Activated CD8-positive, alpha-beta memory T cell treated with anti-CD3 and anti-CD28 coated beads, Interleukin-2, amount 50 U/mL, for 4 hours (primary cell): ENCODE measurements at places on chromosomes 3 and 15.

DNA sequence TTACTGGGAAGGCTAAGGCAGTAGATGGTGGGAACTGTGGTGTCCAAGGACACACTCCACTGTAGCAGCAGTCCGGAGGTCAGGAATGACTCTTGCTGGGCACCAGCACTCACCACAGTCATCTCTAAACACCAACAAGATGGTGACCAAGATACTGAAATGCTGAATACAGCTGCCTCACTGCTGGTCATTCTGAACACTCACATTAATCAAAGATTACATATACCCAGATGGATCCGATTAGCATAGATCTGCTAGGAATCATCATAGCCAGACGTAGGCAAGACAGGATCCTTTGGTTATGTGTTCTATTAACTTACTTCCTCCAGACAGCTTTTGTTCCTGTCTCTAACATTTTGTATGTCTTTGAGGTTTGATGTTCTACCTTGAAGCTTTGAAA lies 134.9 kb upstream of the BFSP2 start:
- no peak for DNase-seq

DNA sequence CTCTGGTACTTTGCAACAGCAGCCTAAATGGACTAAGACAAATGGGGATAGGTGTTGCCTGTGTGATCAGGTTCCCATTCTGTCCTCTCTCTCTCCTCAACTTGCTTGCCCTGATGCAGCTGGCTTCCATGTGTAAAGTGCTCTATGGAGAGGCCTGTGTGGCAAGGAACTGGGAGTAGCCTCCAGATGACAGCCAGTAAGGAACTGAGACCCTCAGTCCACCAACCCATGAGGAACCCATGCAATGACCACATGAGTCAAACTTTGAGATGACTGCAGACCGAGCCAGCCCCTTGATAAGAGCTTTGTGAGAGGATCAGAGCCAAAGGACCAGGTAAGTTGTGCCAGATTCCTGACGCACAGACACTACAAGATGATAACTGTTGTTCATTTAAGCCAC lies 74.6 kb upstream of the ADPGK start:
- DNase-seq: no peak

GRCh38 chr3:16686679-16687078 lies 81.5 kb upstream of the DAZL start:
- no peak for DNase-seq

GRCh38 chr15:30990036-30990435 lies 1.4 kb downstream of the MTMR10 start:
- DNase-seq: no peak

DNA sequence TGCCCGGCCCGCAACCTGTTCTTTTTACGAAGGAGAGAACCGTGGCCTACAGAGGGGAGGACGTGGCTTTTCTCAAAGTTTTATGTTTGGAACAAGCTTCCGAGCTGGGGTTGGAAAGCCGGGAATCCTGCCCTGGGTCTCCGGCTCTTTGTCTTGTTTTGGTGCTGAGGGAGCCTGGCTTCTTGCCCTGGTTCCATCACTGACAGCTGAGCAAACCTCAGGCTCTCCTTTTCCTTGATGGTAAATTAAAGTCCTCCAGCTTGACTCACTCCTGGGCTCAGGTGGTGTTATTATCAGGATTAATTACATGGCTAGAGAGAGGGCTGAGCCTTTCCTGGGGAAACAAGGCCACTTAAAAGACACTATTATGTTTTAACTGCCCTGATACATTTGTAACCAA lies 289.5 kb upstream of the RGMA start:
- DNase-seq: no peak

DNA sequence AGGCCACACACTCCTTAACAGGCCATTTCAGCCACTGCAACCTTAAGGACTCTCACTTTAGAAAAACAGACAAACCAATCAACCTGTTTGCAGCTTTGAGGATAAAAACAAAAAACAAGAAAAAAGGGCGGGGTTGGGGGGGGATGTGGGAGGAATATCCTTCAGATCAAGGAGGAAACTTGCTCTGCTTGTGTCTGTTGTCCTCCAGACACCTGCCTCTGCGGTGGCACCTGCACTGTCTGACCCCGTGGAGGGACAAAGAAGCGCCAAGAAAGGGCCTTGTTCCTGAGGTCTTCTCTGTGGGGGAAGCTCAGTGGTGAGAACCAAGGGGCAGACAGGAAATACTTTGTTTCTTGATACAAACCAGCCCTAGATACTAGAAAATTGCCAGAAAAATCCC lies 70.5 kb downstream of the POLR2M start:
- DNase-seq: no peak
